ENCODE measurements at places on chromosomes 1 and 21. TPM values are rescaled to one million over a fixed set of nuclear protein-coding genes. Genes with fewer than 3 reads are reported as not detected.

USP48 gene
- 48.7 TPM for polyA plus RNA-seq

MLLT11 gene
- 26.1 TPM for polyA plus RNA-seq

DNAJC6 gene
- polyA plus RNA-seq, result 5.9 TPM

ETV3L gene
- not detected for polyA plus RNA-seq

REN gene
- polyA plus RNA-seq, result 70.6 TPM

REG4 gene
- polyA plus RNA-seq, result 0.84 TPM

GJB4 gene
- 0.16 TPM for polyA plus RNA-seq

SYT11 gene
- polyA plus RNA-seq, result 17.2 TPM

AUNIP gene
- 4.0 TPM for polyA plus RNA-seq

PKP1 gene
- 0.08 TPM for polyA plus RNA-seq

MNDA gene
- polyA plus RNA-seq, result 4.8 TPM

TENT5C gene
- polyA plus RNA-seq, result 2.1 TPM

SH2D1B gene
- polyA plus RNA-seq, result 0.13 TPM

LCE2B gene
- polyA plus RNA-seq, result not detected

PRUNE1 gene
- polyA plus RNA-seq, result 43.0 TPM

GPR153 gene
- polyA plus RNA-seq, result 9.2 TPM

C1QB gene
- polyA plus RNA-seq, result 12.3 TPM

SLC6A9 gene
- polyA plus RNA-seq, result 5.6 TPM

COL9A2 gene
- 31.8 TPM for polyA plus RNA-seq

KCNT2 gene
- 13.2 TPM for polyA plus RNA-seq

PADI2 gene
- 2.3 TPM for polyA plus RNA-seq

CDC42BPA gene
- polyA plus RNA-seq, result 40.8 TPM

ADORA3 gene
- 0.35 TPM for polyA plus RNA-seq

DSTYK gene
- 19.2 TPM for polyA plus RNA-seq

CLDN17 gene
- polyA plus RNA-seq, result not detected

FASLG gene
- 0.10 TPM for polyA plus RNA-seq

TMEM82 gene
- 4.2 TPM for polyA plus RNA-seq

KIAA1614 gene
- 9.3 TPM for polyA plus RNA-seq

CFAP45 gene
- 4.2 TPM for polyA plus RNA-seq

SPRR5 gene
- polyA plus RNA-seq, result not detected

CDCA8 gene
- polyA plus RNA-seq, result 16.2 TPM

LCE1F gene
- polyA plus RNA-seq, result not detected

TRIM17 gene
- 14.0 TPM for polyA plus RNA-seq

OLIG2 gene
- polyA plus RNA-seq, result not detected

PCBP3 gene
- polyA plus RNA-seq, result 1.5 TPM

BLZF1 gene
- polyA plus RNA-seq, result 28.4 TPM

VSIG8 gene
- 0.39 TPM for polyA plus RNA-seq

FCRL4 gene
- not detected for polyA plus RNA-seq

RIPPLY3 gene
- 2.8 TPM for polyA plus RNA-seq

NHLH1 gene
- polyA plus RNA-seq, result 0.27 TPM
